ENCODE measurements at places on chromosomes 6 and 20.

DNA sequence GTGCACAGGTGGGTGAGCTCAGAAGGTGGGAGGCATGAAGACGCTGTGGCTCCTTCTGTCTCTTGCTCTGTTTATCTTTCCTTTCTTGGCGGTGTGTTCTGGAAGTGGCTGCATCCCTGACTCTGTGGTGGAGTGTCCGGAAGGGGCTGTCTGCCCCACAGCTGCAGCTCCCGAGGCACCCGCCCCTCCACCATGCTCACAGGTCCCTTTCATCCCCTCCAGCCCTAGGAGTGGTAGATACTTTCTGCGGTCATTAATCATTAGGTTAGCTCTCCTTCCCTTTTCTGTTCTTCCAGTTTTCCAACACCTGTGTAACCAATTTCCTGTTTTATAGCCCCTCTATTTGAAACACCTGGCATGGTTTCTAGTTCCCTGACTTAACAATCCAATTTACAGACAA lies 65.6 kb downstream of the GJA10 start:
- DNase-seq: no peak

GRCh38 chr6:15073883-15074465 lies 171.9 kb upstream of the JARID2 start:
- DNase-seq: no peak

DNA sequence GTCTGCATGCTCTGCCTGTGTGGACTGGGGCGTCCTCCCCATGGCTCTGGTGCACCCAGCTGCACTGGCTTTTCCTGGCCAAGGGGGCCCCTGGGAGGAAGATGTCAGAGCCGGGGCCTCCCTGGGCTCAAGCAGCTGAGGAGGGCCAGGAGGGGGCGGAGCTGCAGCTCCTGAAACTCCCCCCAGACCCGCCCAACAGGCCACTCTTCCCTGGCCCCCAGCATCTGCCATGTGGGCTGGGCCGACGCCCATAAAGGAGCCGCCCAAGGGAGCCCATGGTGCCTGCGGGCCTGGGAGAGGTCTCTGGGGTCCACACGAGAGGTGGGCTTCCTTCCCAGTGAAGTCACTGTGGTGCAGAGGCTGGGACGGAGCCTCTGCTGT lies 4.0 kb downstream of the RBBP8NL start:
- no peak for DNase-seq

DNA sequence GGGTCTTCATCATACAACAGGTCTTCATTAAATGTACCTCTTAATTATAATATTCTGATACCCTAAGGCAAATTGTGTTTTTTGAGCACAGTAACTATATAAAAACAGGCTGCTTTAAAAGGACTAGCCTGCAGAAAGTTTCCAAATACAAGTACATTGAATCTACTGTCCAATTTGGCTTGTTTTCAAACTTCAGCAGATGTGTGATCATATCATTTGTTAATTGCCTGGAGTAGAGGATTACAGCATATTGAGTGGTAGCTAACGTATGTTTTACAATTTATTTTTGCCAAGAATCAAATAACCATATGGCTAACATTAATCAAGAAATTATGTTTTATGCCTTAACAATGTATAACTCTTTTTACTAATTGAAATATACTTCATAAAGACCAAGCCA lies 12.6 kb downstream of the TINAG start:
- no peak for DNase-seq

- no peak for DNase-seq
Observed at GRCh38 chr20:12270863-12271262, 353.2 kb downstream of the BTBD3 start.

DNA sequence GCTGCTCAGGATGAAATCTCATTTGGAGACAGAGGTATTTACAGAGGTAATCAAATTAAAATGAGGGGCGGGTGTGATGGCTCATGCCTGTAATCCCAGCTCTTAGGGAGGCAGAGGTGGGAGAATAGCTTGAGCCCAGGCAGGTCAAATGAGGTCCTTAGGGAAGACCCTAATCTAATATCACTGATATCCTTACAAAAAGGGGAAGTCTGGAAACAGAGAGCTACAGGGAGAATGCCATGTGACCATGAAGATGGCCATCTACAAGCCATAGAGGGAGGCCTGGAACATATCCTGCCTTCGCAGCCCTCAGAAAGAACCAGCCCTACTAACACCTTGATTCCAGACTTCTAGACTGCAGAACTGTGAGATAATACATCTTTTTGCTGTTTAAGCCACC lies 8.3 kb downstream of the MTCL3 start:
- no peak for DNase-seq

DNA sequence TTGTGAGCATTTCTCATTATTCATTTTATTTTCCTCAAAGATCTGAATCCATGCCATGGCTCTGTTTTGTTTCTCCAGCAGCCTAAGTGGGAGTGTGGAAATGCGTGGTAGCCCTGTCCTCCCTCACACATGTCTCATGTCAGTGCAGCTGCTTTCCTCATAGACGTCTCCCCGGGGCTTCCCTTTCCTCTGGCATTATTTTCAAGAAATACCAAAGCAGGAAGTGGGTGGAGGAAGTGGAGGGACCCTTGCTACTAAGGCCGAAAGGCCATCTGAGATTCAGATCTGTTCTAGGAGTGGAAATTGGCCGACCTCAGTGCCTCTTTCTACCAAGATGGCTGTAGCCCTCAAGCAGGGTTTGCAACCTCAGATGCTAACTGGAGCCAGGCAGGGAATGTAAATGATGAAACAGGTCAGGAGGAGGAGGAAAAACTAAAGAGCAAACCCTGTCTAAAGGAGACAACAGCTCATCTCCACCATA lies 420.9 kb upstream of the PLCB4 start:
- no peak for DNase-seq

DNA sequence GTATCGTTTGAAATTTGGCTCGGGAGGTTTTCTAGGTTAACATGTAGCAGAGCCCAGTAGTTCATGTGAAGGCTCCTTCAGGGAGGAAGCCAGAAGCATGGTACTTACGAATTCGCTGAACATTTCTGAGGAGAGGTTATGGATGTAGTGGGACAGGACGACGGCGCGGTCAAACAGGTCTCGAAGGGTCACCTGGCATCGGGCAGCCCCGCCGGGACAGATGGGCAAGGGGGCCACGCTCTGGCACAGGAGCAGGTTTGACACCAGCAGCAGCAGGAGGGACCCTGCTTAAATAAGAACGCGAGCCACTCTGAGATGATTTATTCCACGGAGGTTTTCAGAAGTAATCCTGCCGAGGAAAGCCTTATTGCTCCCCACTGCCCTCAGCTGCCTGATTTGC lies 2.5 kb downstream of the PRL start:
- DNase-seq: no peak
